ENCODE measurements at places on chromosomes 1 and 21. TPM values are rescaled to one million over a fixed set of nuclear protein-coding genes. Genes with fewer than 3 reads are reported as not detected.
A peak's percentile ranks its signal among the peaks of the same experiment; 100 is the strongest.

SPRR3 gene
- total RNA-seq = 155 TPM

PGLYRP3 gene
- total RNA-seq = 0.87 TPM

DISP3 gene
- total RNA-seq = 4.8 TPM

GBP7 gene
- not detected for total RNA-seq

KIFAP3 gene
- 44.7 TPM for total RNA-seq

NPHP4 gene
- 21.7 TPM for total RNA-seq

RNU1-2 gene
- total RNA-seq = 2,993 TPM

SNX7 gene
- total RNA-seq = 15.3 TPM

VN1R5 gene
- not detected for total RNA-seq

C1orf159 gene
- 21.2 TPM for total RNA-seq

TFF3 gene
- 31.5 TPM for total RNA-seq

DNA sequence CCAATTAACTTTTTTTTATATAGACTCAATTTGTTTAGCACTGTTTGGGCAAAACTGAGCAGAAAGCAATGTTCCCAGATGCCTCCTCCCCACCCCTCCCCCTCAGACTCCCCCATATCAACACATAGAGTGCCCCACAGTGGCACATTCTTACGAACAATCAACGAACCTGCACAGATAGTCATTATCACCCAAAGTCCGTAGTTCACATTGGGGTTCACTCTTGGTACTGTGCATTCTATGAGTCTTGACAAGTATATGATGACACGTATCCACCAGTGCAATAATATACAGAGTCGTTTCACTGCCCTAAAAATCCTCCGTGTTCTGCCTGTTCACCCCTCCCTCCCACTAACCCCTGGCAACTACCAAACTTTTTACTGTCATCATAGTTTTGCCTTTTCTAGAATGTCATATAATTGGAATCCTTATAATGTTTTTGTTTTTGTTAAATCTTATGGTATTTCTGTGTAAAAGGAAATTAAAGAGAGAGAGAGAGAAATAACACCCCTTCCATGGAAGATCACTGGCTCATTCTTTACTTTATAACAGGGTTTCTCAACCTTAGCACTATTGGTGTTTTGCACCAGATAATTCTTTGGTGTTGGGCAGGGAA, 37.2 kb upstream of the HNRNPU start:
- DNase-seq = no peak

GRCh38 chr21:45986316-45987051, 4.9 kb downstream of the COL6A1 start:
- no peak for DNase-seq

DNA sequence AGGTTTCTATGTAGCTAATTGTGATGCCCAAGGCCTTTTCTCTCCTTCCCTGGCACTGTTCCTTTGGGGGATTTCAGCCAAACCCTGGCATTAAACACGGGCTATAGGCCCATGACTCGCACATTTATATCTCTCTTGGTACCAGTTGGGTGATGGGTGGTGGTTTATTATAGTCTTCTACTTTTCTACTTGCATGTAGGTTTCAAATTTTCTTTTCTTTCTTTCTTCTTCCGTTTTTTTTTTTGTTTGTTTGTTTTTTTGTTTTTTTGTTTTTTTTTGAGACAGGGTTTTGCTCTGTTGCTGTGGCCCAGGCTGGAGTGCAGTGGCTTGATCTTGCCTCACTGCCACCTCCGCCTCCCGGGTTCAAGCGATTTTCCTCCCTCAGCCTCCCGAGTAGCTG, 1.1 kb downstream of the IL10RB start:
- no peak for DNase-seq

DNA sequence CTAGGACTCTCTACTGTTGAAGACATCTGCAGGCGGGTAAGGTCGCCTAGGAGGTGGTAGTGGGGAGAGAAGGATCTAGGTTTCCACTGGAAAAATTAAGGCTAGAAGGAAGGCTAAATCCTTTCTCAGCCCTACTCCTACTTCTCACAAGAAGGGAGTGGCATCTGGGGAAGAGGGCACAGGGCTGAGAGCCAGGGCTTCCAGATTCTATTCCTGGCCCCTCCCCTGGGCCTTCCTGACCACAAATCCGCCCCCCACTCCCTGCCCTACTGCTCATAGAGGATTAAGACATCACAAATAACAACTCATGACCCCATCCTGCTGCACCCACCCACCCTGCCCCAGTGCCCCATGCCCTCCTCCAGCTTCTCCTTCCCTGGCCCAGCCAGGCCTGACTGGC, 2.5 kb downstream of the PHLDA3 start:
- no peak for DNase-seq

GRCh38 chr1:51433972-51434510, 85.0 kb downstream of the EPS15 start:
- no peak for DNase-seq

DNA sequence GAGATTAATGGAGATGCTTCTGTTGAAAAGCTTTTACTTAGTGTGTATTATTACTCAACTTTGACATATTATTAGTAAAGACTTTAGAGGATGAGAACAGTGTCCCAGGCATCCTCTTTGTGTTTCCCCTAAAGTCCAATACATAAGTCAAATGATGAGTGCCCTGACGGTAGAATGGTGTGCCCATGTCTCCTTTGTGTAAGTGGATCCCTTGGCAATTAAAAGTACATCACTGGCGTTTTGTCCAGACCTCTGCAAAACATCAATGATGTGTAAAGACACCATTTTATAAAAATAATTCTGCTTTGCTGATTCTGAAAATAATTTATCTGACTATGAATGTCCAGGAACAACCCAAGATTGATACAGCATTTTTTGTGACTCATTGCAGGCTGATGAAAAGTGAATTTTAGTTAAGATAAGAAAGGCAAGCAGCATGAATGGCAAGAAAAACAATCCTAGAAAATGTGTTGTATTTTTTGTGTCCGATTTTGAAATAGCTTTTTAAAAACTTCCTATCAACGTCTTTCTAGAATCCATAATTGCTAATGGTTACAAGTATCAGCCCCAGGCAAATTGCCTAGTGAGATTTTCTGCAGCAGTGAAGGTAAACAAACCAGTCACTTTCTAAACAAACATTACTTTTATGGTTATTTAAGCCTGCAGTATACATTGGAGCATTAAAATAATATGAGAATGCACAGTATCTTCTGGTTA, 251.5 kb downstream of the PTPRC start:
- no peak for DNase-seq

DNA sequence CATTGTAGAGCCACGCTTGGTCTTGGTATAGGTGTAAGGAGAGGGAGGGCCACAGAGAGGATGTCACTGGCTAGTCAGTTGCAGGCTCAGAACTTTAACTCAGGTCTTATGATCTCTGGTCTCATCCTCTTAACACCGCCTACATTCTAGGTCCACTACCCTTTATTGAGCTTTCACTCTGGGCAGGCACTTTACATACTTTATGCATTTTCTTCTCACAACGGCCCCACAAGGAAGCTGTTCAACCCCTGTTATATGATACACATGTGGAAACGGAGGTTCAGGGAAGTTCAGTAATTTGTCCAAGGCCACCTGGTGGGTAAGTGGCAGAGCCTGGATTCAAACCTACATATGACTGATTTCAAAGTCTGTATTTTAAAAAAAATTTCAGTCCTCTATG, 25.3 kb upstream of the RCAN3 start:
- no peak for DNase-seq

GRCh38 chr1:91611483-91611917, 110.8 kb downstream of the CDC7 start:
- DNase-seq = no peak

DNA sequence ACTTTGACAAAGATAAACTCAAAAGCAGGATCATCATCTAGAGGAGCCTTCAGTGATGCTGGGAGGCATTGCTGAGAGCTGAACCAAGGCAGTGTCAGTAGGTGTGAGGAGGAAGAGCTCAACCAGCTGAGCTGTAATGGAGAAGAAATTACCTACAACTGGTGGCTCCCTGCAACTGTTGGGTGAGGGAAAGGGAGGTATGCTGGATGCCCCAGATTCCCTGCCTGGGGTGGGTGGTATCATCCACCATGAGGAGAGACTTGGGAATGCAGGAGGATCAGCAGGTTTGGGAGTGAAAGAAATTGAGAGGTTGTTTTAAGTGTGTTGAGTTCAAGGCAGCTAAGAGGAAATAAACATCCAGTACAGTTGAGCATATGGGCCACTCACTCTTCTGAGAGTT, 199.8 kb downstream of the DNM3 start:
- DNase-seq = no peak

DNA sequence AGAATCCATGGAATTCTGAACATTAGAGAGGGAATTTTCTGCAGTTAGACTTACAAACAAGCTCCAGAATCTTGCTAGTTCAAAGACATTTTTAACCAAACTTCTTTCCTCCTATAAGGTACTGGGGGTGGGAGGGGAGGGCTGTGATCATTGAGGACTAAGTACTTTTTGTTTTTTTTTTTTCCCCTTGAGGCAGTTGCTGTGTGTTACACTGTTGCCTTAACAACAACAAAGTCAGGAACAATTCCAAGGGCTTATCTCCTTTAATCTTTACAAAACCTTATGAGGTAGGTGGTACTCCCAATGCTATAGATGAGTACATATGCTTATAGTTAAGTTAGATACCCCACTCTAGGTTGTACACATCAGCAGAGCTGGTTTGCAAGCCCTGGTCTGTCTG, 62.9 kb downstream of the PPP1R12B start:
- no peak for DNase-seq

- no peak for DNase-seq
Observed at GRCh38 chr1:35559317-35559944, 1.8 kb downstream of the NCDN start.

DNA sequence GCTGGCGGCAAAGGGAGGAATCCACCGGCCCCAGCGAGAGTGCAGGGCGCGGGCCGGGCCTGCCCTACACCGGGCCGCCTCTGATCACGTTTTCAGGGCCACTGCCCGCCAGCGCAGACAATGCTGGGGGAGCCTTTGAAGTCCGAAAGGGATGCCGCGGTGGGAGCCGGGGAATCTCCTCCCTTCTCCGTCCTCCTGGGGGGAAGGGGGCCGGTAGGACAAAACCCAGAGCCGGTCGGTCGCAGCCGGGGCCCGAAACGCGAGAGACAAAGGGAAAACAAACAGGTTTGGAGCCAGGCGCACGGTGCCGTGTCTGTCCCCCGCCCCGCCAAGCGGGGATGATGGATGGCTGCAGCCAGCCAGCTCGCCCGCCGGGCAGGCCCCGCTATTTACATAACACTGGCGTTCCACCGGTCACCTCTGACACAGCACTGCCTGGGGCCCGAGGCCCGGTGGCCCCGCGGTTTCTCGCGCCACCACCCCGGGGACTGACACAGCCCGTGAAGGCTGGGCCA, 92.0 kb downstream of the CASZ1 start:
- peak; percentile 81 for DNase-seq

DNA sequence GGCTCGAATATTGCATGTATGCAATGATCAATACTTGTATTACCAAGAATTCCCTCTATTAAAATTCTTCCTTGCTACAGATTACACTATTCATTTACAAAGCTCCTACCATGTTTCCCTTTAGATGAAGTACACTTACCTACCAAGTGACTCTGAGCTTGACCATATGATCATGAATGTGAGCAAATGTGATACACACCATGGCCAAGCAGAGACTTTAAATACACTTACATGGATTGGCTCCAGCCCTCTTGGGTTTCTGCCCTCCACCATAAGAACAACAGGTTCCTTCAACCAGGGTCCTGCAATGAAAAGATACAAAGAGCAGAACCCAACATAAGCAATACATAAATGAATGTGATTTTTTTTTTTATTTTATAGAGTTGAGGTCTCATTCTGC, 30.0 kb downstream of the LRRC52 start:
- DNase-seq = no peak

- DNase-seq = no peak
Observed at GRCh38 chr1:208203127-208203847, 40.9 kb downstream of the PLXNA2 start.

GRCh38 chr1:224123136-224123535, 9.2 kb downstream of the FBXO28 start:
- DNase-seq = no peak

DNA sequence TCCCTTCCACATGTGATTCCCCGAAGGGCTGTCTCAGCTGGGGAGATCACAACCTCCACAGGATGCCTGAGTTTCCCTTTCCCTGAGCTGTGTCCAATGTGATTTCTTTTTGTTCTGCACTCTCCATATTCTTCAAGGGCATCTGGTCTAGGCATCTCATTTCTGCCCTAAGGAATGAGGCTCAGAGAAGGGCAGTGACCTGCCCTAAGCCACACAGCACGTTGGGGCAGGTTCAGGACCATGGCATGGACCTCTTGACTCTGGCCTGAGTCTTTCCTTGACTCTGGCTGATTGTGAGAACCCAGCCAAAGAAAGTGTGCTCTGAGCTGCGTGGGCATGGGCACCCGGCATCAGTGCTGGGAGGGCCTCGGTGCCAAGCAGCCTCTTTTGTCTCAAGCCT, 590.3 kb downstream of the PTPRU start:
- DNase-seq = no peak

GRCh38 chr1:17561561-17561985, 22.1 kb downstream of the ARHGEF10L start:
- no peak for DNase-seq

- DNase-seq = no peak
Observed at GRCh38 chr1:204240233-204240632, 26.4 kb upstream of the GOLT1A start.

- DNase-seq = no peak
Observed at GRCh38 chr1:35447278-35447677, 109.9 kb downstream of the KIAA0319L start.

GRCh38 chr1:153771261-153771660, 3.9 kb upstream of the SLC27A3 start:
- no peak for DNase-seq

DNA sequence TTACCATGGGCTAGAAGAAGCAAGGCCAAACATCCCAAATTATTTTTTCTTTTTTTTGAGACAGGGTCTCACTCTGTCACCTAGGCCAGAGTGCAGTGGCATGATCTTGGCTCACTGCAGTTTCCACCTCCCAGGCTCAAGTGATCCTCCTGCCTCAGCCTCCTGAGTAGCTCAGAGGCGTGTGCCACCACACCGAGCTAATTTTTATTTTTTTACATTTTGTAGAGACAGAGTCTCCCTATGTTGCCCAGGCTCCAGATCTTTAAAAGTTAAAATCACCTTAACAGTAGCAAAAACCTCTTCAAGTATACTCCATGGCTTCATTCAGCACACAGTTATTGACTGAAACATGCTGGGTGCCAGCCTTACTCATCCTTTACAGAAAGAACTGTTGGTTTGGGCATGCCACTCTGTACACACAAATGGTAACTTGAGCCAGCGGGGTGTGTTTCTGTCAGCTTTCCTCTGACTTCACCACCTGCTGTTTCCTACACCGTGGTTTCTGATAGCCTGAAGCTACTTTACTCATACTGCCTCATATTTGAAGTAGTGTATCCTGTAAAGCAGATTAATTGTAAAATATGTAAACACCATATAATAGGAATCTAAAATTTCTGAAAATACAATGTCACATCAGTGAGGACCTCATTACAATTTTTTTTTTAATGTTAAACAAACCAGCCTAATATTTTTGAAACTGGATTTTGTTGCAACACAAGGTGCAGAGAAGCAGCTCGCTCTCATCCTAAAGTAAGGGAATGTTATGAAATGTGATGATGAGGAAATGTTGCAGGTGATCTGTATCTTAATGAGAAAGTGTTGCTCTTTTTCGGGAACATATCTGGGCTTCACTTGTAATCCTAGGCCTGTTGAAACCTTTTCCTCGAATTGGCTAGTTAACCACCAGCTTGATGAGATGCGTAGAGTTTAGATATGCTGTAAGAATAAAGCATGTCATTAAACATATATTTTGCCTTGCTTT, 113.9 kb downstream of the ATP5PO start:
- DNase-seq = no peak

GRCh38 chr1:236281198-236281653, 532 bp downstream of the ERO1B start:
- DNase-seq = no peak

All from type B pancreatic cell (in vitro differentiated cells).